ENCODE measurements at places on chromosomes 11 and 22. TPM values are rescaled to one million over a fixed set of nuclear protein-coding genes. Genes with fewer than 3 reads are reported as not detected.

GRCh38 chr11:66815646-66816045 is 27.6 kb upstream of the RCE1 start:
- DNase-seq: no peak

Gene NFAM1
- total RNA-seq: not detected

- DNase-seq: no peak
These were observed 11.7 kb upstream of the FLRT1 start for GRCh38 chr11:64023712-64024710.

DNA sequence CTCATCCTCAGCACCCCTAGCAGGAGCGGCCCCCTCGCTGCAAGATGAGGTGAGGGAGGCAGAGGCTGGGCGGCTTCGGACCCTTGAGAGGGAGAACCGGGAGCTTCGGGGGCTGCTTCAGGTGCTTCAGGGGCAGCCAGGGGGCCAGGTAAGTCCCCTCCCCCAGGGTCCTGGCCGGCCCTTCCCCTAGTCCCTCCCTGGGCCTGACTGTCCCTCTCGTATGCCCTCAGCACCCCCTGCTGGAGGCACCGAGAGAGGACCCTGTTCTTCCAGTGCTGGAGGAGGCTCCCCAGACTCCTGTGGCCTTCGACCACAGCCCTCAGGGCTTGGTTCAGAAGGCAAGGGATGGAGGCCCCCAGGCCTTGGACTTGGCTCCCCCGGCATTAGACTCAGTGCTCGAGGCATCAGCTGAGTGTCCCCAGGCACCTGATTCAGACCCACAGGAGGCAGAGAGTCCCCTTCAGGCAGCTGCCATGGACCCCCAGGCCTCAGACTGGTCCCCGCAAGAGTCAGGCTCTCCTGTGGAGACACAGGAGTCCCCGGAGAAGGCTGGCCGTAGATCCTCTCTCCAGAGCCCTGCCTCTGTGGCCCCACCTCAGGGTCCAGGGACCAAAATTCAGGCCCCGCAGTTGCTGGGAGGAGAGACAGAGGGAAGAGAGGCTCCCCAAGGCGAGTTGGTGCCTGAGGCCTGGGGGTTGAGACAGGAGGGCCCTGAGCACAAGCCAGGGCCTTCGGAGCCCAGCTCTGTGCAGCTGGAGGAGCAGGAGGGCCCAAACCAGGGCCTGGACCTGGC is 4.0 kb downstream of the CCDC88B start:
- no peak for DNase-seq

DNA sequence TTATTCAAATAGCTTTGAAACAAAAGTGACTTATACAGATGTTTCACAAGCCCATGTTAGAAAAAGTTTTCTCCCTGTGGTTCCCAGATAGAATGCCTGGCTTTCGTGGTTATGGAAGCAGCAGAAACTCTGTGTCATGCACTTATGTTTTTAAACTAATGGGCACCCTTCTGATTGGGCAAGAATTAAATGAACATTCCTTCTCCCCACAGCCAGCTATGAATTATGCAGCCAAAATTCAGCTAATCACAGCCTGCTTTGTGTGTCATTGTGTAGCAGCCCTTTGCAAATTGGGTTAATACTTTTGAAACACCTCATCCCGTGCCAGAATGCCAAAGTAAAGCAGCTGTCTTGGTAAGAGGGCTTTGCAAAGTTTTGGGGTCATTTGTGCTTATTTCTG is 46.9 kb downstream of the PANX1 start:
- no peak for DNase-seq

GRCh38 chr22:23404689-23405365 is 175.3 kb downstream of the IGLL1 start:
- no peak for DNase-seq

Gene TNNI2
- total RNA-seq: not detected

- DNase-seq: no peak
These were observed 859 bp upstream of the FGF19 start for GRCh38 chr11:69704508-69705253.

Gene SMTNL1
- total RNA-seq: not detected

DNA sequence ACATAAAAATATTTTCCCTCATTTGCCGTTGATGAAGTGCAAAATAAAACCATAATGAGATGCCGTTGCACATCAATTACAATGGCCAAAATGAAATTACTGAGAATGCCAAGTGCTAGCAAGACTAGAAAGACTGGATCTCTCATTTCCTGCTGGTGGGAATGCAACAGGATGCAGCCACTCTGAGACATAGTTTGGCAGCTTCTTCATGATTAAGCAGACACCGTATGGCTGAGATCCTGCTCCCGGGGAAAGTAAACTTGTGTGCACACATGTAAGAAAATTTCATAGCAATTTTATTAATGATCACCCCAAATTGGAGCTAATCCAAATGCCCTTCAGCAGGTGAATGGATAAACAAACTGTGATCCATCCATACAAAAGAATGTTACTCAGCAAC is 1013.2 kb downstream of the TBC1D22A start:
- no peak for DNase-seq

- DNase-seq: no peak
These were observed 8.5 kb downstream of the DCHS1 start for GRCh38 chr11:6646918-6647679.

DNA sequence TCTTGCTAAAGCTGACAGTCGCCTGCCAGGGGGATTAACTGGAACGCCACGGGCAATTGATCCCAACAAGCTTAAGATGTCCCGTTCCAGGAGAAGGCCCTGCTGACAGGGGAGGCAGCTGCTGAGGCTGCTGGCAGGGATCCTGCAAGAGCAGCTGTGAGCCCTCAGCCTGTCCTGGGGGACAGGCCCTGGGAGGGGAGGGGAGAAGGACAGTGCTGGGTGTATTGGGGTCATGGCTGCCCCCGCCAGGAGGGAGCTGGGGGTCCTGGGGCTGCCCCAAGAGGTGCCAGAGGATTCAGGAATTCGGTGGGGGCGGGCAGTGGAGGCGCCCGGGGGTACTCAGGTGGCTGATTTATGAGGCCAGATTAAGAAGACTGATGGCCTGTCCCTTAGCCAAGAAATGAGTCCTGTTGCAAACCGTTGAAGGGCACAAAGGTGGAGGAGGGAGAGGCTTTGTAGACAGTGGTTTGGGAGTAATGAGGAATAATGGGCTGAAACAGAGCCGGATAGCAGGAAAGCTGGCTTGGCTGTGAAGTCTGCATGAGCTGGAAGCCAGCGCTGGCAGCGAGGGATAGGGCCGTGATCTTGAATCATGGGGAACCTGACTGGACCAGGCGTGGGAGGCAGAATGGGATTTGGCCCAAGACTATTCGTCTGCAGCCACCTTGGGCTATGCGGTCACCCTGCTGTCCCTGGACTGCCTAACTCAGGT is 133.5 kb downstream of the CACNA1I start:
- DNase-seq: no peak

Gene TSSK2
- total RNA-seq: not detected

- no peak for DNase-seq
These were observed 13.2 kb upstream of the USP18 start for GRCh38 chr22:18136563-18137320.

Gene MCM5
- 181 TPM for total RNA-seq

GRCh38 chr22:43923191-43923590 is 414 bp upstream of the PNPLA3 start:
- no peak for DNase-seq

GRCh38 chr22:47598864-47599263 is 836.4 kb downstream of the TBC1D22A start:
- DNase-seq: no peak

- DNase-seq: no peak
These were observed 53.0 kb downstream of the SIK3 start for GRCh38 chr11:117045196-117045595.

Gene NCR3LG1
- total RNA-seq: 0.13 TPM

All from SJSA1 (cell line).